Stimulated activated CD8-positive, alpha-beta memory T cell treated with anti-CD3 and anti-CD28 coated beads, Interleukin-7, amount 100 ng/mL, for 1 hour (primary cell): ENCODE measurements at places on chromosomes 4 and X.

DNA sequence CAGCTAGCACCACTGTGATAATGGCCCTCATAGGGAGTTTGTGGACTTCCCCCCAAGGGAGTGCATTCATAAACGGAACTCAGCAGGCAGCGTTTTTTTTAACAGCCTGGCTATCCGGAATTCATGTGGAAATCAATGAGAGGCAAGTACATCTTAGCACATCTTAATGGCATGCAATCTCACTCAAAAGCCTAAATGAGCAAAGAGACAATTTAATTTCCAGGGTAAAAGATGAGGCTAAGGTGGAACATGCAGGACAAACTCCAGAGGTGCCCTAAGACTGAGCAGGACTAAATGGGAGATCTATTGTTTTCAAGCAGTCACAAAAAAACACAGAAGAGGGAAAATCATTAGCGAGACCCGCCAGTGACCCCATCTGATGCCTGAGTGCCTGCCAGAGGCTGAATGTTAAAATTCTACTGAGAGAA lies 243.5 kb upstream of the KCNIP4 start:
- DNase-seq: no peak

DNA sequence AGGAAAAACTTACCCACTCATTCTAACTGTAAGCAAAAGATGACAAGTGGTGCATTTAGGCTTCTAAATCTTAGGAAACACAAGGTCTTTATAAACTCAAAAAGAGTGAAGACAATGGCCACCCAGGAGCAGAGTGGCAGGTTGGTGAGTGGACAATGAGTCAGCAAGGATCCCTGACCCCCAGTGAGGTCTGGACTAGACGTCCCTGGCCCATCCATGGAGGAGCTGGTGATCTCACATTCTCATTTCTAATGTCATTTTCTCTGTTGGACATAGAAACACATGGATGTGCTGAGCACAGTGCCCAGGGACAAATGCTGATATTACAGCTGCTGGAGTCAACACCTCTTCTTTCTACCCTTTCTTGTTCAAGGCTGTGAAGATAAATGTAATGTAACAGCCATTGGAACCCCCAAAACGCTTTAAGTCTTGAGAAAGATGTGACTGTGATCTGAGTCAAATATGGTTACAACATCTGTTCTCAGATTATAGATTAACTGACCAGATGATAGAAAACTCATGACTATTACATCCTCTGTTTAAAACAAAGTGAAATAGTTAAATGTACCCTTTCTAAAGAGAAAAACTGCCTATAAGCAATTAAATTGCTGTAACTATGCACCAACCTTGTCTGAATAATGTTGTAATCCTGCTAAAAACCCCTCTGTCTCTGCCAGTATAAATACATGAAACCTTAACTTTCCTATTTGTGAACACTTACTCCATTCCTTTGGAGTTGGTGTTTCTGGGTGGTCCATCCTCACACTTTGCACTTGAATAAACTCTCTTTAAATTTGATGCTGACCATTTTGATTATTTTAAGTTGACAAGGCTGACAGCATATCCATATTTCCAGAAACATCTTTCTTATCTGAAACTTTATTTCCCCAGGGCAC lies 92.7 kb downstream of the USP46 start:
- no peak for DNase-seq

GRCh38 chrX:25968920-25969319 lies 169.2 kb upstream of the MAGEB18 start:
- no peak for DNase-seq

DNA sequence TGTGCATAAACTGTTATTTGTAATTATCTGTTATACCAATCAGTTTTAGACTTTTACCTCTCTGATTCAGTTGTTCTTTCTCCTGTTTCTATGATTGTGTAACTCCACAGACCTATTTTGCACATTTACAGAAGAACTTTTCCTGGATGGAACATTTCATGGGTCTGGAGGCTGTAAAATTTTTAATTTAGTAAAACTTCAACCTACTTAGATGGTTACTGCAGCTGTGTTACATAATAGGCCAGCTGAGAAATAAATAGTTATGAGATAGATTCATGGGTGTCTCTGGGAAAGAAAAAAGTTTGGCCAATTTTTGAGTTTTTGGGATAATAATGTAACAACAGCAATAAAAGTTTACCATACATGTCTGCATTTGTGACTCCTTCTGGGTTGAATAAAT lies 253.5 kb downstream of the ARHGAP24 start:
- no peak for DNase-seq

DNA sequence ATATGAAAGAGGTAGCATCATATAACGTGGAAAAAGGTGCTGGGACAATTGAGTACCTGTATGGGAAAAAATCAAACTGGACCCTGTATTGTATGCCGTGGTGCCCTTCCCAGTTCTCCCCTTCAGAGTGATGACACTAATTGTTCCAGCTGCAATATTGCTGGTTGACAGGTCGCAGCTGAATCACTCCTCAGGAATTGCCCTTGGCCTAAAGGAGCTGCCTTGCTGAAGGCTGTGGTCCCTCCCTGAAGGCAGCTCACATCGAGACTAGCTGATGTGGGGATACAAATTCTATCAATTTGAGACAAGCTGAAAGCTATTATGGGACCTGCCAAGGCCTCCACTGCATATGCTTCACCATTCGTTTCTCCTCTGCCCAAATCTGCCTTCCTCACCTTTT lies 39.3 kb upstream of the CXCL8 start:
- no peak for DNase-seq
